Endothelial cell of umbilical vein (primary cell): ENCODE measurements at places on chromosomes 3 and 15. TPM values are rescaled to one million over a fixed set of nuclear protein-coding genes. Genes with fewer than 3 reads are reported as not detected.
A peak's percentile ranks its signal among the peaks of the same experiment; 100 is the strongest.

Gene DUOX1
- not detected in 2 replicates for total RNA-seq

Gene FSD2
- total RNA-seq, result not detected in 2 replicates

Gene CACNA2D3
- not detected in 2 replicates for total RNA-seq

Gene AHSG
- total RNA-seq, result not detected in 2 replicates

Gene TEX55
- not detected in 2 replicates for total RNA-seq

Gene SMAD3
- 71.7 and 88.2 TPM in 2 replicates for total RNA-seq

Gene NBEAL2
- total RNA-seq, result 84.7 and 90.1 TPM in 2 replicates

Gene AP3B2
- not detected in 2 replicates for total RNA-seq

Gene SLC28A2
- total RNA-seq, result not detected in 2 replicates

Gene NPAP1
- not detected in 2 replicates for total RNA-seq

Gene KCNAB1
- 11.7 TPM in 1 of 2 replicates, not detected in the other for total RNA-seq

DNA sequence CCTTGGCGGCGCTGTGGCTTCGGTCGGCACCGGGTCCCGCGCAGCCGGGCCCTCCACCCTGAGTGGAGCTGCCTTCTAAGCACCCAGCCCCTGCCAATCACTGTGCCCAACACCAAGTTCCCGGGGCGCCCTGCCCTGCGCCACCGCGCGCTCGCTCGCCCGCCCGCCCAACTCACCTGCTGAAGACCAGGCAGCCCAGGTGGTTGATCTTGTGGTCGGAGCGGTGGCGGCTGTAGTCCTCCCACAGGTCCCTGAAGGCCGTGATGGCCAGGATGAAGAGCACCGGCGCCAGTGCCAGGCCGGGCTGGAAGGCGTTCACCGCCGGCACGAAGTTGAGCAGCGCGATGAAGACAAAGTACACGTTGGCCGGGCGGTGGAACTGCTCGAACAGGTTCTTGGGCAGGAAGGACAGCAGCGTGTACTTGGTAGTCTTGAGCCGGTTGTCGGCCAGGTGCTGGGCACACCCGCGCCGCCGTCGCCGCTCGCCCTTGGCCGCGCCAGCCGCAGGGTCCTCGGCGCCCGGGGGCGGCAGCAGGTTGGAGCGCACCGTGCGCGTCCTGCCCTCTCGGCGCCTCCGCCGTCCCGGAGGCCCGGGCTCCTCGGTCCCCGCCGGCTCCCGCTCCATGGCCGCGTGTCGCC, 536 bp downstream of the ATP10A start:
- H3K36me3 ChIP-seq, result no peaks in the 10 kb centered on the region
- H3K4me3 ChIP-seq, result no peak overlapping the region
- no peaks in the 10 kb centered on the region for H3K4me1 ChIP-seq
- H3K27ac ChIP-seq, result no peak overlapping the region
- DNase-seq, result no peak

GRCh38 chr15:52656412-52656811, 22.8 kb downstream of the ATOSA start:
- H3K27me3 ChIP-seq, result no peaks in the 10 kb centered on the region
- no peak for DNase-seq
- H3K4me3 ChIP-seq, result no peak overlapping the region

DNA sequence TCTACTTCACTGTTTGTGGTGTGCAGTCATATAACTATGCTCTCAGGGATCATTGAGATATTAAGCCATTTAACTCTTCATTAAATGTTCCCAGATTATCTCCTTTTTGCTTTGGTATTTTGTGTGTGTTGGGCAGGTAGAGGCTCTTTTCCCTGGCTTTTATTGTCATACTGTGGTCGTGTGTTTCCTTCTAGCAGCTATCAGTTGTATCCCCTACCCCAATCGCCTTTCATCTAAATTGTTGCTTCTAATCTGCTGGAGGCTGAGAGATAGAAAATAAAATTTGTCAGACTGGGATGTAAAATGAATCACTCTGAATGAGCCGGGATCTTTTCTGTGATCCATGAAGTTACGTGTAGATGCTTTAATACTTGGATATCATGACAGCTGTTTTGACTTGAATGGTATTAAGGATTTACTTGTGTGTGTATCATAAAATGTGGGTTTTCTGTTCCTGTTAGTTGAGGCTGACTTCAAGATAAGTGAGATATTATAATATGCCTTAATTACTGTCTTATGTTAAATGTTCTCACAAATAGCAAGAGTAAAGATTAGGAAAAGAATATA, 9.2 kb downstream of the NFKBIZ start:
- DNase-seq, result no peak
- H3K27me3 ChIP-seq, result no peaks in the 10 kb centered on the region
- H3K27ac ChIP-seq, result no peak overlapping the region
- H3K36me3 ChIP-seq, result peaks cover 49% of the 10 kb centered on the region
- H3K4me1 ChIP-seq, result no peaks in the 10 kb centered on the region
- no peak overlapping the region for H3K4me3 ChIP-seq

- H3K4me1 ChIP-seq, result no peaks in the 10 kb centered on the region
- no peak overlapping the region for H3K4me3 ChIP-seq
- no peaks in the 10 kb centered on the region for H3K27me3 ChIP-seq
- no peak for DNase-seq
Observed at GRCh38 chr3:190357468-190357867, 30.5 kb upstream of the CLDN16 start.

DNA sequence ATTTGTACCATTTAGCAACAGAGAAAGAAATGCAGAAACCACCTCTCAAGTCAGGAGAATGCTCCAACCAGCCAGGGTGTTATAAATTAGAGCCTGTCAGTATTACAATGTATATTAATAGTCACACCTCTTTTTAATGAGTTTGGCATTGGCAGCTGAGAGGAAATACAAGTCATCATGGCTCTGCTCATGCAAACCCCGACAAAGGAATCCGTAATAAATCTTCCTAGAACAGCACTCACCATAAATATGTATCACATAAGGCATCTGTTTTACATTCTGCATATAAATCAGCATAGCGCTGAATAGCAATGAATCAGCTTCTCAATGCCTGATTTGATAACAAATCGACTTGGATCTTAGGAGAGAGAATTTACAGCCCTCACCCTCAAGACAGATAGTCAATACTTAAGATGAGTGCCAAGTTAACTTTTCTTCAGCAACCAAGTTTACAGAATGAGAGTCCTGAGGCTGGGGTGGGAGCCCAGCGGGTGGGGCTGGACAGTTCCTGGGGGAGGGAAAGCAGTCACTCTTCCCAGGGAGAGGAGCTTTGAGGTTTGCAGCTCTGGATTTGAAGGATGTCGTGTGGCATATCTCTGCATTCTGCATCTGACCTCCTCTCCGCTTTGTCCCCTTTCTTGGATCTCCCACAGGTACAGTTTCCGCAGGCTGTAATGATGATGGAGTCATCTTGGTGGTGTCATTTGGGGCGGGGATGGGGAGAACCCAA, 1034.4 kb upstream of the NR2F2 start:
- peak; percentile 96 for DNase-seq
- peak overlapping the region; percentile 71 for H3K27ac ChIP-seq
- peaks cover 44% of the 10 kb centered on the region for H3K4me1 ChIP-seq
- peak overlapping the region; percentile 1 for H3K4me3 ChIP-seq

- H3K27me3 ChIP-seq, result no peaks in the 10 kb centered on the region
- H3K4me3 ChIP-seq, result no peak overlapping the region
- H3K4me1 ChIP-seq, result no peaks in the 10 kb centered on the region
Observed at GRCh38 chr15:75161106-75161916, 40.4 kb upstream of the C15orf39 start.

GRCh38 chr3:138445236-138445635, 10.8 kb downstream of the ESYT3 start:
- peaks cover 2% of the 10 kb centered on the region for H3K27me3 ChIP-seq
- DNase-seq, result no peak
- no peaks in the 10 kb centered on the region for H3K4me1 ChIP-seq
- no peak overlapping the region for H3K4me3 ChIP-seq

DNA sequence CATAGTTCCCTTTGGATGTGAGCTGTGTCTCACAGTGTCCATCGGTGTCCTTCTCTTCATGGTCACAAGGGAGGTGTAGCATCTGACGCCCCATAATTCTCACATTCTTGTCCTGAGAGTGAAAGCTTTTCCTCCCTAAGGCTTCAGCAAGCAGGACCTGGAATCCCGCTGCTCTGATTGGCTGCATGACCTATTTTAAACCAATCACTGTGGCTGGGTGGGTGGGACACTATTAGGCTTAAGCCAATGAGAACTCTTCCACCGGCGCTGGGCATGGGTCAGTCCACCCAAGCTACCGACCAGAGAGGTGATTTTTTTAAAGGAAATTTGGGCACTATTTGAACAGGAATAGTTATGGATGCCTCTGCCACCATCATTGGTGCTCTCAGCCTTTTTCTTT, 385.9 kb downstream of the MFSD1 start:
- H3K27me3 ChIP-seq, result no peaks in the 10 kb centered on the region
- no peaks in the 10 kb centered on the region for H3K36me3 ChIP-seq
- no peak overlapping the region for H3K4me3 ChIP-seq
- peaks cover 28% of the 10 kb centered on the region for H3K4me1 ChIP-seq
- DNase-seq, result no peak

- peaks cover 20% of the 10 kb centered on the region for H3K4me1 ChIP-seq
- peak; percentile 28 for DNase-seq
- peaks cover 9% of the 10 kb centered on the region for H3K36me3 ChIP-seq
Observed at GRCh38 chr15:67196672-67197363, 57.6 kb downstream of the AAGAB start.

DNA sequence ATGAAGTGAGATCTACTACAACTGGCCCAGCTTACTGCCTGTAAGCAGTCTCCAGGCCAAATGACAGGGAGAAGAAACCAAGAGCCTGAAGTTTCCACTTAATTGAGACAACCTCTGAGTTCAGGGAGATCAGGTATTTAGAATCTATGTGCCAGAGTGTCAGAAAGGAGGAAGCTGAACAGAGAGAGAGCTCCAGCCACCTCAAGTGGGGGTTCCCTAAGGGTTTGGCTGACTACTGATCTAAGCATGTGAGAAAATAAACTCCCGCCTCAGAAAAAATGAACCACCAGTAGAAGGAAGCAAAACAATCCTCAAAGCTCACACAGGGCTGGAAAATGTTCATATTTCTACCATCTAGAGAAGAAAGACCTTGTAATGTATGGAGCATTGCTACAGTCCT, 25.0 kb downstream of the ADAM10 start:
- H3K4me1 ChIP-seq, result no peaks in the 10 kb centered on the region
- DNase-seq, result no peak
- no peak overlapping the region for H3K4me3 ChIP-seq
- H3K27me3 ChIP-seq, result no peaks in the 10 kb centered on the region

DNA sequence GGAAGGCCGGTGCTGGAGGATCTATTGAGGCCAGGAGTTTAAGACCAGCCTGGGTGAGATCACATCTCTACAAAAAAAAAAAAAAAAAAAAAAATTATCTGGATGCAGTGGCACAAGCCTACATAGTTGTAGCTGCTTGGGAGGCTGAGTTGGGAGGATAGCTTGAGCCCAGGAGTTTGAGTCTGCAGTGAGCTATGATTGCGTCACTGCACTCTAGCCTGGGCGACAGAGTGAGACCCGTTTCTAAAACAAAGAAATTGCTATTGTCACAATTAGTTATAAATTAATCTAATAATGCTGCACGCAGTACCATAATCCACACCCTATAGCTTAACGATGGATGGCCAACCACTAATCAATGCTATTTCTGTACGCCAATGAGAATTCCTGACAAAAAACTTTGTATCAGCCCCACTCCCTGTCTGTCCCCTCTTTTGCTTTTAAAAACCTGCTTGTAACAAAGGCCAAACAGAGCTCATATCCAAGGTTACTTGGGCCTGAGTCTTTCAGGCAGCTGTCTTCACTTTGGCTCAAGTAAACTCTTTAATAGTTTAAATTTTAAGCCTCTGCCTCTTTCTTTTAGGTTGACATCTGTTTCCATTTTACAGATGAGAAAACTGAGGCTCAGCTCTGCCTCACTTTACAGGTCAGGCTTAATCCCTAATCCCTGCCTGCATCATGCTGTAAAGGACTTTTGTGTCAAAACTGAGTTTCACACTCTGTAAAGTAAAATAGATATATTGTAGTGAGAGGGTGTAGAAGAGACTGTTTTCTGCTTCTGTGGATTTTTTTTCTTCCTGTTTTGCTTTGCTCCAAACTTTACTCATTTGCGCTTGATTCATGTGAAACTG, 10.9 kb downstream of the FLNB start:
- peak overlapping the region; percentile 44 for H3K27ac ChIP-seq
- peaks cover 2% of the 10 kb centered on the region for H3K36me3 ChIP-seq
- no peak overlapping the region for H3K4me3 ChIP-seq
- DNase-seq, result no peak

DNA sequence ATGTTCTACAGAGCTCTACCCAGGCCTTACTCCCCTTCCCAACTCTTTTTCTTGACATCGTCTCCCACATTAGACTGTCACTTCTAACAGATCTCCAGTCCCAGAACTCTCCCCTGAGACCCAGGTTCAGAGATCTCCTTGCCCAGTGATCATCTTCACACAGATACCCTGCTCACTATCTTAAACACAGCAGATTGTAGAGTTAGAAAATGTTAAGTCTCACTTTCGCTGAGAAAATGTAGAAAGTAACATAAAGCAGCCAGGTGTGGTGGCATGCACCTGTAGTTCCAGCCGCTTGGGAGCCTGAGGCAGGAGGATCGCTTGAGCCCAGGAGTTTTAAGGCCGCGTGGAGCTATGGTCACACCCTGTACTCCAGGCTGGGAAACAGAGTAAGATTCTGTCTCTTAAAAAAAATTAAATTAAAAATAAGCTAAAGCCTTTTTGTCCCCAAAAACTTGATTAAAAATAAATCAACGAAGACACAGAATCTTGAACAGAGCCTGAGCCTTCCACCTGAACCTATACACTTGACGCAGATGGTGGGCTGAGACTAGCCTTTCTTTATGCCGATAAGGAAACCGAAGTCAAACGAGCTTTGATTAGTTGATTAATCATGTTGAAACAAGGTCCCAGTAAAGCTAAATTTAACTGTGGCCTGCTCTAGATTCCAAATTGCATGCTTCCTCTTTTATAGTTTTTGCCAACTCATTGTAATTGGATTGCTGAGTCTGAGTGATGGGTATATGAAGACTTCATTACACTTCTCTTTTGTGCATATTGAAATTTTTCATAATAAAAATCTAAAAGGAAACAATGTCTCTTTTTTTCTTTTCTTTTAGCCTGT, 31.3 kb upstream of the BLM start:
- H3K27me3 ChIP-seq, result no peaks in the 10 kb centered on the region
- peaks cover 5% of the 10 kb centered on the region for H3K4me1 ChIP-seq
- DNase-seq, result no peak

- H3K4me3 ChIP-seq, result no peak overlapping the region
- no peaks in the 10 kb centered on the region for H3K27me3 ChIP-seq
Observed at GRCh38 chr3:10955711-10956453, 36.7 kb upstream of the SLC6A1 start.

DNA sequence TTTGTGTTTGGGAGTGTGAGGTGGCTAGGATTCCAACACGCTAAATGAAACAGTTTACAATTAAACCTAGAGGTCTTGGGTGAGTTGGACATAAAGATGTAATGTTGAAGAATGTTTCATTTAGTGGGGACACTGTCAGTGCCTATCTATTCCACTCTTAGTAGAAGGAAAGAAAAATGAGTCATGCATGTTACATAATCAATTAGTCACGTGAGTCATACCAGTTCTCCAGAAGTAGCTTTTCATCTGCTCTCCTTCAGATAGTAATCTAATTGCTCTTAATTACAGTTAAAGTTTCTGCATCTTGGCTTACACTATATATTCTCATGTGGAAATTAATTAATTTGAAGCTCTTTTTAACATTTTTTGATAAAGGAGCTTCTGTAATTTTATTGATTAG, 115.7 kb upstream of the P2RY1 start:
- no peaks in the 10 kb centered on the region for H3K27me3 ChIP-seq
- no peaks in the 10 kb centered on the region for H3K4me1 ChIP-seq
- H3K4me3 ChIP-seq, result no peak overlapping the region
- DNase-seq, result peak; percentile 21
- no peak overlapping the region for H3K27ac ChIP-seq

- peaks cover 5% of the 10 kb centered on the region for H3K4me1 ChIP-seq
- no peak overlapping the region for H3K27ac ChIP-seq
- H3K27me3 ChIP-seq, result peaks cover 9% of the 10 kb centered on the region
- no peak overlapping the region for H3K4me3 ChIP-seq
- DNase-seq, result no peak
Observed at GRCh38 chr15:64023220-64023619, 23.1 kb downstream of the DAPK2 start.
